ENCODE measurements at places on chromosomes 6 and 20. TPM values are rescaled to one million over a fixed set of nuclear protein-coding genes. Genes with fewer than 3 reads are reported as not detected.

DNA sequence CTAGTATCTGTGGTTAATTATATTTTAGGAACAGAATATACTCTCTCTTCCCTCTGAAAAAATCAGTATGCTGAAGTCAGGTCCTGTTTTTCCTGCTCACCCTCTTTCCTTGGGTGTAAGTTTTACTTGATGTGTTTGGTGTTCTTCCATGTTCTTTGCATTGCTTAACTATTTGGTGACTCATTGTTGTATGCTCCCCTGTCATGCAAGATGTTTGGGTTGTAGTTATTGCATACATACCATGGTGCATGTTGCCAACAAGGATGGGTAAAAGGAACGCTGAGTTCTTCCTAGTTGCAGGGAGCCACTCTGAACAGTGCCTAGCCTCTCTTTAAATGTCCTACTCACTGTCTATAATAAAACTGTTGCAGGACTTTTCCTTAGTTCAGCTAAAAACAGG lies 207.9 kb upstream of the LAMP5 start:
- H3K36me3 ChIP-seq = no peaks in the 10 kb centered on the region
- no peak overlapping the region for H3K27ac ChIP-seq
- H3K27me3 ChIP-seq = no peaks in the 10 kb centered on the region
- H3K4me1 ChIP-seq = peaks cover 25% of the 10 kb centered on the region

GRCh38 chr20:44485830-44486198 lies 10.1 kb downstream of the TTPAL start:
- H3K27me3 ChIP-seq = no peaks in the 10 kb centered on the region
- H3K4me3 ChIP-seq = no peak overlapping the region
- peaks cover 20% of the 10 kb centered on the region for H3K4me1 ChIP-seq
- DNase-seq = no peak
- no peak overlapping the region for H3K27ac ChIP-seq

CPNE5 gene
- not detected for total RNA-seq

GRCh38 chr6:7636151-7636550 lies 46.2 kb downstream of the SNRNP48 start:
- no peak overlapping the region for H3K4me3 ChIP-seq
- no peak overlapping the region for H3K27ac ChIP-seq
- no peaks in the 10 kb centered on the region for H3K27me3 ChIP-seq
- peaks cover 43% of the 10 kb centered on the region for H3K4me1 ChIP-seq
- DNase-seq = peak; percentile 26

PRIM2 gene
- total RNA-seq = 42.2 TPM

DNA sequence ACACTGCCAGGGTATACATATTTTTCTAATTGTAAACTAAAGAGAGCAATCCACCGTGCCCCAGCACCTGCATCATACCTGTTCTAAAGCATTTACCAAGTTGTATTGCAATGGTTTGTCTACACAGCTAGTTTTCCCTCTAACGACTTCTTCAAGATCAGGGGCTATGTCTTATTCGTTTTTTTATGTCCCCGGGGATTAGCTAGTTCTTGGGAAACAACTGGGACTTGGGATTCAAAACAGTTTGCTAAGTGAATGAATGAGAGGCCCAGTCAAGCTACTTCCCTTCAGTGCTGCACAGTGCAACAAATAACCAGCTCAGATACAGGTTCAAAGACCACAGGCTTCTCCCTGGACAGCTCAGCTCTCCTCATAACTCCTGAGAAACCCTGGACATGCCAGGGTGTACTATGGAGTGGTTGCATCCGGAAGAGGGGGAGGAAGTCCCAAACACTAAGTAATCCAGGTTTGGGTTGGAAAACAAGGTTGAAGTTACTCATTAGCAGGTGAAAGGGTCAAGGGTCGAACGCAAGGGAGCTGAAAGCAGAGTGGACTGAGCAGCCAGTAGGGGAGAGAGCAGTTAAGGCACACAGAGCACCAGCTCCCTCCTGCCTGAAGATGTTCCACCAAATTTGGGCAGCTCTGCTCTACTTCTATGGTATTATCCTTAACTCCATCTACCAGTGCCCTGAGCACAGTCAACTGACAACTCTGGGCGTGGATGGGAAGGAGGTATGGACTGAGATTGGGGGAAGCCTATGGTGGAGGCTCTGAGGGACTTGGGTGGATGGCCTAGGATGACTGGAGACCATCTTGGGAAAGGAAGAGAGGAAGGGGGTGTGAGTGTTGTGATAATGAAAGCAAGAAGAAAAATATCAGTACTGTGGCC lies at the start of gene APOM:
Gene APOM (plus strand): TSS at position 546 of the 889 bp plus-strand sequence. CDS start 73 bp downstream, at position 619.
- no peak within 1 kb of the TSS for H3K27ac ChIP-seq
- no peaks in the 10 kb centered on the region for H3K27me3 ChIP-seq
- peaks cover 24% of the 10 kb centered on the region for H3K4me1 ChIP-seq
- peaks cover 29% of the 10 kb centered on the region for H3K36me3 ChIP-seq
- no peak for DNase-seq

- no peaks in the 10 kb centered on the region for H3K36me3 ChIP-seq
- no peak overlapping the region for H3K27ac ChIP-seq
- H3K4me3 ChIP-seq = no peak overlapping the region
- no peaks in the 10 kb centered on the region for H3K4me1 ChIP-seq
Measured at GRCh38 chr6:153334121-153334520, 203.0 kb upstream of the RGS17 start.

DNA sequence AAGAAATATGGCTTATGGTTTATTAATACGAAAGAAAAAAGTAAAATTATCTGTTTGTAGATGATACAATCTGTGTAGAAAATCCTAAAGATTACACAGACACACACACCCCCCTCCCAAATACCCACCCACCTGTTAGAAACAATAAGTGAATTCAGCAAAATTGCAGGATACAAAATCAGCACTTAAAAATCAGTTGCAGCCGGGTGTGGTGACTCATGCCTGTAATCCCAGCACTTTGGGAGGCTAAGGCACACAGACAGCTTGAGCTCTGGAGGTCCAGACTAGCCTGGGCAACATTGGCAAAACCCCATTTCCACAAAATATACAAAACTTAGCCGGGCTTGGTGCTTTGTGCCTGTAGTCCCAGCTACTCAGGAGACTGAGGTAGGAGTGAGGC lies 42.3 kb downstream of the NINL start:
- no peak for DNase-seq
- H3K36me3 ChIP-seq = 0 out of 2 replicates have a peak, but pooled peaks cover 2% of the 10 kb centered on the region
- no peak overlapping the region for H3K27ac ChIP-seq
- no peak overlapping the region for H3K4me3 ChIP-seq
- H3K4me1 ChIP-seq = peaks cover 26% of the 10 kb centered on the region
- H3K27me3 ChIP-seq = no peaks in the 10 kb centered on the region

DNA sequence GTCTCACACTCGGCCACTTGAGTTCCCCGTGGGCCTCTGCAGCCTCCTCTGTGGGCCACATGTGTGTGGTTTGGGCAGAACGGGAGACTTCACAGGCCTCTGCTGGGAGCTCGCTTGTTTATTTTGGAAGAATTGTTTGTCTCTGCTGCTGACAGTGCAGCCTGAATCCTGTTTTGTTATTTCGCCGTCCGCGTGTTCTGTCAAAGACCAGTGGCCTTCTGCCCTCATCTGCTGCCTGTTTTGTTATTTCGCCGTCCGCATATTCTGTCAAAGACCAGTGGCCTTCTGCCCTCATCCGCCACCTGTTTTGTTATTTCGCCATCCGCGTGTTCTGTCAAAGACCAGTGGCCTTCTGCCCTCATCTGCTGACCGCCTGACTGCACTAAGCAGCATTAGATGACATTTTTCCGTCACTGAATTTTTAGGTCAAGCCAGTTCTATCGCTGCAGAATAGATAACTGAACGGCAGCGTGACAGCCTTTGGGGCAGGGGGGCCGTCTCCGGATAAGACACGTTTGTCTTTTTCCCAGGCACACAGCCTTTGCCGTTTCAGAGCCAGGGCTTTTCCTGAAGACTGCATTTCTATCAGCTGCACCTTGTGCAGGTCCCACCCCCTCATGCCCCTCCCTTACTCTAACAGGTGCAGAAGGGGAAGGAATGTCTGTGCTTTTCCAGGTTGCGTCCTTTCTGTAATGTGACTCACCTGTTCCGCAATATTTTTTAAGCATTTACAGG lies 158.5 kb upstream of the AFDN start:
- H3K4me1 ChIP-seq = peaks cover 9% of the 10 kb centered on the region
- no peak overlapping the region for H3K27ac ChIP-seq
- H3K36me3 ChIP-seq = no peaks in the 10 kb centered on the region
- no peak for DNase-seq
- H3K27me3 ChIP-seq = no peaks in the 10 kb centered on the region

- no peaks in the 10 kb centered on the region for H3K36me3 ChIP-seq
- no peak within 1 kb of the TSS for H3K27ac ChIP-seq
- DNase-seq = no peak
- peaks cover 5% of the 10 kb centered on the region for H3K4me1 ChIP-seq
- no peak within 1 kb of the TSS for H3K4me3 ChIP-seq
- peaks cover 35% of the 10 kb centered on the region for H3K27me3 ChIP-seq
Measured at GRCh38 chr20:58852543-58853271, at the start of gene GNAS. TSS of gene GNAS (plus strand) at chr20:58852716.

DNA sequence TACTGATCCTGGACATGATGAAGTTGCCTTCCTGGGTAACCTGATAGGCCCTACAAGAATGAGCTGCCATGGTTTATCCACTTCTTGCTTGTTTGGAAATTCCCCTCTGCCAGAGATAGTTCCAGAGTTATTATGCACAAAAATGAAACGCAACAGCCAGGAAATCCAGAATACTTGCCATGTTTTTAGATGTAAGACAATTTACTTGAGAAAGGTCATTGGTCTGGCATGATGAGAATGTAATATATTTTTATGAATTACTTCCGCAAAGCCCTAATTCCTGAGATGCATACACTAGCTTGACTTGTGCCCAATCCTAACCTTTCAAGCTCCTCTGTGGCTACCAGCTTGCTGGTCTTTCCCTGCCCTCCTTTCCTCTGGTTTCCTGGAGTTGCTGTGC lies 27.9 kb upstream of the NT5E start:
- H3K27ac ChIP-seq = peak overlapping the region; percentile 34
- H3K36me3 ChIP-seq = no peaks in the 10 kb centered on the region
- H3K4me3 ChIP-seq = no peak overlapping the region
- peaks cover 55% of the 10 kb centered on the region for H3K4me1 ChIP-seq
- H3K27me3 ChIP-seq = no peaks in the 10 kb centered on the region

DNA sequence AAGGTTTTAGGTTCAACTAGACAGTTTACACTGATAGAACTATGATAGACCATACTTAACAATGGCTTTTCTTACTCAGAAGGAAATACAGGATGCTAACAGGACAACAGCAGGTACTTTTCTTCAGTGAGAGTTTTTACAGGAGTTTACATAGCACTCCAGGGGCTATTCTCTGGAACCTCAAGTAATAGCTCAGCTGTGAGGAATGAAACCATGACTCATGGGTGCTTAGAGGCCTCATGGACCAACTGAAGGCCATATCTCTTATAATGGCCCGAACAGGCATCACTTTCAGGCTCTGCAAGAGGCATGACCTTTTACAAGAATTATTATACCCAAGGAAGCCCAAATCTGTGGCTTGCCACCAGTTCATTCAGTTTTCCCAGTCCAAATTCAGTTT lies 31.8 kb downstream of the TREML1 start:
- H3K4me3 ChIP-seq = no peak overlapping the region
- H3K27ac ChIP-seq = no peak overlapping the region
- H3K4me1 ChIP-seq = no peaks in the 10 kb centered on the region

DNA sequence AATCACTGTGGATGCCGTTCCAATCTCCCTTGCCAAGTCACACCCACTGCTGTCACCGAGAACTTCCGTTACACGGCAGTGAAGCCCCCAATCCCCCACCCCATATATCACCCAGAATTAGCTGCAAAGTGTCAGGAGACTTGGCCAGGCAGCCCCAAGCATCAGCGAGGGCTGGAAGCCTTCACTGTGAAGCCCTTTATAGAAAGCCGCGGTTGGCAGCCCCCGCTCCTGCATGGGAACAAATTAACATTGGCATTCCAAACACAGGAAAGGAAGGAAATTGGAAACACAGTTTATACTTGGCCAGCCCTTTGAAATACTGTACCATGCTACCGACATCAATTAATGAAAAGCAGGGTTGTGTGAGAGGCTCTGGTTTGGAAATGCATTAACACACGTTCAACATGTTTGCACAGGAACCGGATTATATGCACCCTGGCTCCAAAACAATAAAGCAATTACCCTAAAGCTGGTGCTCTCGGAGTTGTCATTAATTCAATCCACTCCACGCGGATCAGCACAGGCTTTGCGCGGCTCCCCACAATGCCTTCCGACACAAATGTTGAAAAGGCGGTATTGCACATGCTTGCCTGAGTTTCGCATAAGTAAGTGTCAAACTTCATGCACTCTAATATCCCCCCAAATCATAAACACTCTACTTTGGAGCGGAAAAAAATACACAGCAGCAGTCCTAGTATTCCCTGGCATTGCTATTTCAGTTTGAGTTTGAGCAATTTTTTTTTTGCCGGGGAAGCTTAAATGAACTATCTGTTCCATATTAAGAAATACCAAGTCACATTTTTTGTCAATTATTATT lies 7.1 kb downstream of the BMP7 start:
- no peaks in the 10 kb centered on the region for H3K36me3 ChIP-seq
- DNase-seq = no peak
- no peak overlapping the region for H3K27ac ChIP-seq
- H3K4me1 ChIP-seq = no peaks in the 10 kb centered on the region
- H3K27me3 ChIP-seq = peaks cover 74% of the 10 kb centered on the region

GRCh38 chr20:38165089-38165965 lies at the start of gene TGM2:
TSS of gene TGM2 (minus strand) at chr20:38165270. CDS start at chr20:38165198, 72 bp downstream.
- no peaks in the 10 kb centered on the region for H3K27me3 ChIP-seq
- peak within 1 kb of the TSS; percentile 45 for H3K4me3 ChIP-seq
- no peak within 1 kb of the TSS for H3K27ac ChIP-seq
- peak; percentile 83 for DNase-seq
- H3K36me3 ChIP-seq = peaks cover 8% of the 10 kb centered on the region

DNA sequence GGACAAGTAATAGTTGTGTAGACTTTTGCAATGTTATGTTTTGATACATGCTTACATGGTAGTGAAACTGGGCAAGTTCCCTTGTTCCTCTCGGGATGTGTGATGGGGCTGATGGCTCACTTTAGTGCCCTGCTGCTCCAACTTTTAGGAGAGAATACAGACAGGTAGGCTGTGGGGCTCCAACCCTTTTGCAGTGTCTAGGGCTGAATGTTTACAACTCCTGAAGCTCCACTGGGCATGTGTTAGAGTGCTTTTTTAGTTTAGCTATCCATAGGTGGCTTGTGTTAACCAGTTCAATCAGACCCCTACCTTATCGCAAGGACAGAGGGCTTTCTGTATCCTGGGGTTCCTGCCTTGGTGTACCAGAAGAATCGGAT lies 33.8 kb downstream of the SERPINB6 start:
- no peaks in the 10 kb centered on the region for H3K36me3 ChIP-seq
- no peak for DNase-seq
- H3K4me3 ChIP-seq = no peak overlapping the region
- H3K4me1 ChIP-seq = no peaks in the 10 kb centered on the region

THBS2 gene
- total RNA-seq = not detected

GRCh38 chr6:166814390-166814789 lies 142.0 kb downstream of the RNASET2 start:
- DNase-seq = no peak
- no peaks in the 10 kb centered on the region for H3K27me3 ChIP-seq
- no peaks in the 10 kb centered on the region for H3K4me1 ChIP-seq

KIF6 gene
- not detected for total RNA-seq

- peaks cover 14% of the 10 kb centered on the region for H3K4me1 ChIP-seq
- no peaks in the 10 kb centered on the region for H3K27me3 ChIP-seq
- no peak overlapping the region for H3K27ac ChIP-seq
- H3K36me3 ChIP-seq = no peaks in the 10 kb centered on the region
Measured at GRCh38 chr20:50346374-50347283, 156.0 kb downstream of the CEBPB start.

- H3K4me1 ChIP-seq = peaks cover 50% of the 10 kb centered on the region
- H3K27ac ChIP-seq = peak overlapping the region; percentile 91
- no peaks in the 10 kb centered on the region for H3K27me3 ChIP-seq
- H3K4me3 ChIP-seq = no peak overlapping the region
- no peaks in the 10 kb centered on the region for H3K36me3 ChIP-seq
Measured at GRCh38 chr6:18309046-18309445, 44.7 kb upstream of the DEK start.

PLCB4 gene
- 4.0 TPM for total RNA-seq
